Subcutaneous adipose tissue (tissue), 4 donors: ENCODE measurements at places on chromosomes 13 and 19. TPM values are rescaled to one million over a fixed set of nuclear protein-coding genes. Genes with fewer than 3 reads are reported as not detected.

ZNF600 gene
- 8.5 TPM for total RNA-seq

PRSS57 gene
- not detected for total RNA-seq

MADCAM1 gene
- 0.38 TPM for total RNA-seq

KLC3 gene
- not detected for total RNA-seq

LYL1 gene
- 27.7 TPM for total RNA-seq

ZBTB7A gene
- 21.8 TPM for total RNA-seq
